ENCODE measurements at places on chromosomes 3 and 15. TPM values are rescaled to one million over a fixed set of nuclear protein-coding genes. Genes with fewer than 3 reads are reported as not detected.

DNA sequence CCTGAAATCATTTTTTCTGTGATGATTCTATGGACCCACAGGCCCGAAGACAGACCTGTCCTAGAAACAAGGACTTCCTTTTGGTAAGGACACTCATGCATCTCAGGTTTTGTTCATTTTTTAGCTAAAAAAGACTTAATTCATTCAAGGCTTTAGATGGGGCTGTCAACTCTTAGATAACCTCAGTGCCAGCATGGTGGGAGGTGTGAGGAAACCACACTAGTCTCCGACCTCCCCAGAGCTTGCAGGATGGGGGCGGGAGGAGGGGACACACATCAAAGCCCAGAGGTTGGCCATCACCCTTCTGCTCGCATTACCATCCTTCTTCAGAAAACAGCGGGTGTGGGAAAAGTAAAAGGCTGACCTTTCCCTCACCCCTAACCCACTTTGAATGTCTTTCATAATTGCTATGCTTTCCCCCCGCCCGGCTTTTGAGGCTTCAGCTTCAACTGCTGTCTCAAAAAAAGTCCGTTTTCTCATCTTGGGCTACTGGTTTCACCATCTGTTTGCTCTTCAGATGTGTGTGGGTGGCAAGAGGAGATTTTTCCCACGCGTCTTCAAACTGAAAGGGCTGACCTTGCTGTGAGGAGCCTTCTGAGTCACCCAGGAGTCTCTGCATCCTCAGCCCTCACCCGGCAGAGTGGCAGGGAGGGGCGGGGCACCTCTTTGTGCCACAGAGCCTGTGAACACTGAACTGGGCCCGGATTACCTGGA lies 27.6 kb upstream of the CXCR6 start:
- peak; percentile 93 for DNase-seq

DNA sequence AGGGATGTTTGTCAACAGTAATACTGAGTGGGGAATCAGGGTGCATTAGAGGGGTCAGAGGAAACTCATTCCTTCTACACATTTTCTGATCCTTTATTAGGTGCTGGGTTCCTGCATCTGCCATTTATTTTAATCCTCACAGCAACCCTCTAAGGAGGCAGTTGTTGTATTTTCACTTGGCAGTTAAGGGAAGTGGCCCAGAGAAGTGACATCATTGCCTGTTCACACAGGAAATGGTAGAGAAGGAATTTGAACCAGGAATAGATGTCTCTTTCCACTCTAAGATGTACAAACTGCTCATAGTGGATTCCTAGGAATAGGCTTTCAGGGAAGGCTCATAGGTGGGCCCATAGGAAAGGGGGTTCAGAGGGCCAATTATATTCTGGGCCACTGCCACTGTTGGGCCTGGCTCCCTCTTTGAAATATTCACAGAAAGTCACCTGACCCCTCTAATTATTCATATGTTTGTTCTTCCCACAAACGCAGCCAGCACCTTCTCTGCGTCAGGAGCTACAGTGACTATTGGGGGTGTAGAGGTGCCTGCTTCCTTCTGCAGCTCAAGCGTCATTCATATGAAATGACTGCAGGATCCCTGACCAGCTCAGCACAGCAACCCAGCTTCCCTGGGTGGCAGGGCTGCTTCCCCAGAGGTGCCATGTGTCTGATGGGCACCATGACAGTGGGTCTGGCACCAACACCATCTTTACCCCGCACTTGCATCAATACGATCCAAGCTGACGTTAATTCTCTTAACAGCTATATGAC lies 163.9 kb upstream of the SMAD3 start:
- no peak for DNase-seq

- DNase-seq: peak; percentile 40
These were observed 51.0 kb upstream of the SSR3 start for GRCh38 chr3:156605686-156606605.

DNA sequence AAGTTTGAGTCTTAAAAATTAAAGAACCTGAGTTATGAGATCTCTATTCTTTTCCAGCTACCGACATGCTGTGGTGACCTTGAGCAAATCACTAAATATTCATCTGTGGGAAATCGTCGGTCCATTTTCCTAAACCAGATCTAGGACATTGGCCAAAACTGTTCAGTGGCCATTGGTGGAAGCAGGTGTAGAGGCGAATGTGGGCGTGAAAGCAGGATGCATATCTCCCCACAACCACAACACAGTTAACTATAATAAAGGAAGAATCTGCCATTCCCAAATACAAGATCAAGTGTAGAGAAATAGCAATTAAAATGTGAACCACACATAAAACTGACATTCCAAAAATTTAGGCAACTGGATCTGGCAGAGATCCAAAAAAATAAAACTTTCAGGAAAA lies 129.9 kb downstream of the P3H2 start:
- DNase-seq: no peak

GRCh38 chr3:40185029-40185695 lies 124.3 kb upstream of the EIF1B start:
- DNase-seq: no peak

DNA sequence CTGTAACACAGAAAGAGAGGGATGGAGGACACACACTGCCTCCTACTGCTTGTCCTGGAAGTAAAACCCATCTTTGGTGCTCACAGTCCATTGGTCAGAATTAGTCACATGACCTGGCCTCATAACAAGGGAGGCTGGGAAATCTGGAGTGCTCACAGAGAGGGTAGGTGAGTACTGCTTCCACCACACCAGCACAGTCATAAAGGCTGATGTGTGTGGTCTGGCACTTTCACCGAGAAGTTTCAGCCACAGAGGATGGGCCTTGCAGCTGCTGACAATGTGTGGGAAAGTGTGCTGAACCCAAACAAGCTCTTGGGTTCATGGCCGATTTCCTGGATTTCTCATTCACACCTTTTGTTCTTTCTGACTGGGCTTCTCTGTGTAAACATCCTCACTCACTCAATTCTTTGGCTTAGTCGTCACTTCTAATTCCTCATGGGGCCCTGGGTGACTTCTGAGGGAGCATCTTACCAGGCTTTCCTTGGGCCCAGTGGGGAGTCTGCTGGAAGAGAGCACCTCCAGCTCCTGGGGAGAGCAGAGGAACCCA lies 100.7 kb downstream of the ASB7 start:
- DNase-seq: peak; percentile 74

GRCh38 chr3:175778994-175779393 lies 919.9 kb downstream of the NAALADL2 start:
- no peak for DNase-seq

DNA sequence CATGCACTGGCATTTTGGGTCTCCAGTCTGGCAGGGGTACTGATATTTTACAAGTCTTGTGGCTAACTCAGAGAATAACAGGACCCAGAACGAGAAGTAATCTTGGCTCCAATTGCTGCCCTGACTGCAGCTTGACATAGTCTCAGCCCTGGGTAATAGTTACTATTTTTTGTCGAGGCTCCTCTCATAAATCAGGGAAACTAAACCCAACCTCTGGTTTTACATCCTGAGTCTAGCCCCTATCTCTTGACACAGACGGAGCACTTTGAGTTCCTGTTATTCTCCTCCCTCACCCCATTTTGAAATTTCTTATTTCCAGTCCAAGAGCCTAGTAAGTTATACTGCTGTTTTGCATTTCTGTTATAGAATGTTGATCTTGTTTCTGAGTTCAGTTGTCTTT lies 276.1 kb upstream of the GOLIM4 start:
- no peak for DNase-seq

DNA sequence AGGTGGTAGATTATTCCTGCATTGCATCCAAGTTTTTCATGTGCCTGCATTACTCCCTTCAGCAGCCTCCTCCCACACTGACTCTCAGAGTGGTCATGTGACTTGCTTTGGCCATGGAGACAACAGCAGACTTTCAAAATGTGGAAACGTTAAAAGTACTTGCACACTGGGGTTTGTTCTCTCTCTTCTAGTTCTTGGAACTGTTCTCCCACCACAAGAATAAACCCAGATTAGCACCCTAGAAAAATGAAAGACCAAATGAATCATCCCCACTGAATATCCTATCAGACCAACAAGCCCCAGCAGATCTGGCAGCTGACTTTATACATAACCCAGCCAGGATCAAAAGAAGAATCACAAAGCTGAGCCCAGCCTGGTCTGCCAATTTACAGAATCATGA lies 398.5 kb downstream of the VPS13C start:
- peak; percentile 47 for DNase-seq

GRCh38 chr3:151299006-151299405 lies 17.6 kb downstream of the GPR87 start:
- DNase-seq: no peak

DNA sequence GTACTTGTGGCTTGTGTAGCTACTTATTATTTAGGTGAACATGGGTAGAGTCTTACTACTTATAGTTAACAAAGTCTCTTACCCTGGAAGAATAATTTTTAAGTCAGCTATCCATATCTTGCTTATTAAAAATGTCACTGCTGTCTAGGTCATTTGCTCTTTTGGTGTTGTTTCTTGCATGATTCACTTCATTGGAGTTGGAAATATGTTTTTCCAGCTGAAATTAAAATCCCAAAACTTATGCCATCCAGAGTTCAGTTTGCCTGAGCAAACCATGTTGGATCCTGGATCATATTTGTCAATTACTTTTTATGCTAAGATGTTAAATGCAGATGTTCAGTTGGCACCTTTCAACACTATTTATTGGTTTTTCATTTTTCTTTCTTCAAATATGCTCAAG lies 421.0 kb upstream of the RBMS3 start:
- no peak for DNase-seq

DNA sequence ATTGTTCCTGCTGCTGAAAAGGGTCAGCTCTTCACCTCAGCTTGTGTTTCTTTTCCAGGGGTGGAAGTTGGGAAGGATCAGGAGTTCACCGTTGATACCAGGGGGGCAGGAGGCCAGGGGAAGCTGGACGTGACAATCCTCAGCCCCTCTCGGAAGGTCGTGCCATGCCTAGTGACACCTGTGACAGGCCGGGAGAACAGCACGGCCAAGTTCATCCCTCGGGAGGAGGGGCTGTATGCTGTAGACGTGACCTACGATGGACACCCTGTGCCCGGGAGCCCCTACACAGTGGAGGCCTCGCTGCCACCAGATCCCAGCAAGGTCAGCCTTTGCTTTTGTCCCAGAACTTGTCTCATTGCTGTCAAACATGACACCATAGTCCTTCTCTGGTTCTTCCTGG lies 89.6 kb downstream of the DNASE1L3 start:
- DNase-seq: no peak

GRCh38 chr3:75737831-75738493 lies 47.4 kb downstream of the ZNF717 start:
- DNase-seq: peak; percentile 9

GRCh38 chr3:45362758-45363157 lies 25.6 kb upstream of the LARS2 start:
- DNase-seq: peak; percentile 19

DNA sequence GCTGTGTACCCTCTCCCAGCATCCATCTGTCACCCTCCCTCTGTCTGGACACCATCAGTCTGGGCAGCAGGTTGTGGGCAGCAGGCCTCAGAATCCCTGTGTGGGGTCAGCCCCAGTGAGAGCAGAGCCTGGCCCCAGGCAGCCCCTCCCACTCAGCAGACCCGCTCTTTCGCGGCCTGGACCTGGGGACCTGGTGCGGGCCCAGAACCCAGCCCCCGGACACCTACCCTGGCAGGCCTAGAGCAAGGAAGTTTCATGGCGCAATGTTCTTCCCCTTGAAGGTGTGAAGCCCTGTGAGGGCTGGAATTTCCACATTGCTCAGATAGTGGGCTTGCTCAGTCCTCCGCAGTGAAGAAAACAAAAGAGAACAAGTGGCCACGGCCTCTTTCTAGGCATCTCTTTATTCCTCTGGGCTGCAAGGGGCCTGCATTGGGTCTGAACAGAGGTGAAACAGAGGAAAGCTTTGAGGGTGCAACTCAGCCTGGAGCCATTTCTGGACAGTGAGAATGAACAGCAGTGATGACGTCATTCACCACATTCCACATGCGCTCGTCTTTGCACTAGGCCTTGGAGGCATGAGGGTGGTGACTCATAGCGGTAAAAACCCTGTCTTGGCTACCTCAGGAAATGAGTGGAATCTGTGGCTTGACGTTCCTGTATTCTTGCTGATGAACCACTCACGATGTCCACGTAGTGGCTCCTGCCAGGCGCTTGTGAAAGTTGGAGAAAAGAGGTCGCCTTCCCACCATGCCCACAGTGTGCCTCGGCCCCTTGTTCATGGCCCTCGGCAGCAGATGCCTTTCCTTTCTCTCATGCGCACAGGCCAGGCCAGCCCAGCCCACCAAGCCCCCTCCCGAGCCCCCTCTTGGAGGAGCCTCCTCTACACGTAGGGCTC lies 66.1 kb downstream of the SLC30A4 start:
- peak; percentile 99 for DNase-seq

GRCh38 chr15:38882221-38882620 lies 317.6 kb upstream of the RASGRP1 start:
- DNase-seq: no peak

GRCh38 chr15:68042156-68042854 lies 11.8 kb upstream of the PIAS1 start:
- DNase-seq: no peak

DNA sequence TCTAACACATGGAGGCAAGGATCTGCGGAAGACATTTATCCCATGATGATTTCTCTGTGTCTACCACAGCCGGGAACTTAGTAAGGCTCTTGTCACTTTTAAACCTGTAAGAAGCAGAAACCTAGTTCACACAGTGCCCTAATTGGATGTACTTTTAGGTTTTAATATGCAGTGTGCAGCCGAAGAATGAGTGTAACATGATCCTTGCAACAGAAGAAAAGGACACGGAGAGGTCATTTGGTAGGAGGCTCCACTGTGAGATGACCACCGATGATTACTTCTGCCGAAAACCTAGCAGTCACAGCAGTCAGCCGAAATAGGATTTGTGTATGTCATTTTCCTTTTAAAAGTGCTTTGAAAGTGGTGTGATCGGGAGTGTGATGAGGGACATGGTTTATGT lies 6.8 kb downstream of the CACNA1D start:
- no peak for DNase-seq

PRSS50 gene
- not detected for polyA plus RNA-seq

RBPMS2 gene
- 0.03 TPM for polyA plus RNA-seq

GMNC gene
- polyA plus RNA-seq: not detected

GPR62 gene
- not detected for polyA plus RNA-seq

CD96 gene
- polyA plus RNA-seq: 0.09 TPM

DAPK2 gene
- 0.80 TPM for polyA plus RNA-seq

TM4SF18 gene
- polyA plus RNA-seq: not detected

ASB14 gene
- polyA plus RNA-seq: not detected

CYP1A2 gene
- not detected for polyA plus RNA-seq

ERC2 gene
- 0.39 TPM for polyA plus RNA-seq

LRRC49 gene
- 4.3 TPM for polyA plus RNA-seq

RARRES1 gene
- polyA plus RNA-seq: 0.67 TPM

PLA2G4B gene
- 3.8 TPM for polyA plus RNA-seq

DNAH12 gene
- 0.02 TPM for polyA plus RNA-seq

TMEM158 gene
- 2.4 TPM for polyA plus RNA-seq

SEMA6D gene
- 0.17 TPM for polyA plus RNA-seq

KCNMB3 gene
- 0.67 TPM for polyA plus RNA-seq

DOCK3 gene
- polyA plus RNA-seq: 0.08 TPM

CACNA2D2 gene
- polyA plus RNA-seq: 0.03 TPM

PODXL2 gene
- 0.11 TPM for polyA plus RNA-seq

PCSK6 gene
- polyA plus RNA-seq: 0.22 TPM

MRPL46 gene
- 23.0 TPM for polyA plus RNA-seq

Data from mammary epithelial cell (primary cell).